Central memory CD8-positive, alpha-beta T cell (primary cell): ENCODE measurements at places on chromosomes 16 and 17.

- DNase-seq: no peak
Measured at GRCh38 chr16:11064202-11064540, 119.8 kb downstream of the CLEC16A start.

DNA sequence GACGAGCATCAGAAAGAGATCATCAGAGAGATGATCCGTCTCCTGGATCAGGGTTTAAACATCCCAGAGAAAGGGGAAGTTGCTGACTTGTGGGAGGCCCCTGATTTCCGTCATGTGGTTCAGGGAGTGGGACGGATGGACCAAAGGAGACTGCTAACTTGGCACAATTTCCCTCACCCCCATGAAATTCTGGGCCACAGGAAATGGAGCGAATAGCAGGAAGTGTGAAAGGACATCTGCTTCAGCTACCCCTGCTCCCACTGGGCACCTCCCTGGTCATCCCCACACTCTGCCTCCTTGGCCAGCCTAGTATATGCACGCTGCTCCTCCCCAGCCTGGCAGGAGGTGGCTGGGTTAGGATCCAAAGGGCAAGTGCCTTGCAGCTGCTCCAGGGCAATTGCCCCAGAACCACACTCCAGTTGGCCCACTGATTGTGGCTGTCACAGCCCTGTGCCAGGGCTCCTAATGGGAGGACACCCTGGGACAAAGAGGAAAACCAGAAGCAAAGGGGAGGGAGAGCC lies 1.3 kb downstream of the ARRB2 start:
- DNase-seq: no peak

GRCh38 chr16:72677662-72678447 lies 370.1 kb downstream of the ZFHX3 start:
- no peak for DNase-seq

GRCh38 chr17:44830359-44831288 lies 537 bp upstream of the GJC1 start:
- no peak for DNase-seq

DNA sequence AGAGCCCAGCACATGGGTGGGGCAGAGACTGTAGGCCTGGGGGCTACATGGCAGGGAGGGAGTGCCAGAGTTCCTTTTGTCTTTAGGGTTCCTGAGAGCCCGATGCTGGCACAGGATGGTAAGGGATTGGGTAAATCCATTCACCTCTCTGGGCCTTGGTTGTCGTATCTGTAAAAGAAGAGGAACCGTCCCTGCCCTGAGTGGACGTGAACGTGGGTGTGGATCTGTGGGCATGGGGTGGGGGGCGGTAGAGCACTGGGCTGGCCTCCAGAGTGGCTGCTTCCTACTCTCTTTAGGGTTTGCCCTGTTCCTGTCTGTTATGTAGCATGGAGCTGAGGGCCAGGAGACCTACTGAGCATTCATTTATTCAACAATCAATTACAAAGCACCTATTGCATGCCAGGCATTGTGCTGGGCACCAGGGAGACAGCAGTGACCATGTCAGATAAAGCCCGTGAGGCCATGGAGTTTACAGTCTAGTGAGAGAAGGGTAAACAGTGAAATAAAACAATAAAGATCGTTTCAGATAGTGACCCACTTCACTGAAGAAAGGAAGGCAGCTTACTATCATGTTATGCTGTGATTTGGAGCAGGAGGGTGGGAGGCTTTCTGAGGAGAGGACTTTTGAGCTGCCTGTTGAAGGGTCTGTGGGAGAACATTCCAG lies 13.1 kb upstream of the TCAP start:
- DNase-seq: no peak

DNA sequence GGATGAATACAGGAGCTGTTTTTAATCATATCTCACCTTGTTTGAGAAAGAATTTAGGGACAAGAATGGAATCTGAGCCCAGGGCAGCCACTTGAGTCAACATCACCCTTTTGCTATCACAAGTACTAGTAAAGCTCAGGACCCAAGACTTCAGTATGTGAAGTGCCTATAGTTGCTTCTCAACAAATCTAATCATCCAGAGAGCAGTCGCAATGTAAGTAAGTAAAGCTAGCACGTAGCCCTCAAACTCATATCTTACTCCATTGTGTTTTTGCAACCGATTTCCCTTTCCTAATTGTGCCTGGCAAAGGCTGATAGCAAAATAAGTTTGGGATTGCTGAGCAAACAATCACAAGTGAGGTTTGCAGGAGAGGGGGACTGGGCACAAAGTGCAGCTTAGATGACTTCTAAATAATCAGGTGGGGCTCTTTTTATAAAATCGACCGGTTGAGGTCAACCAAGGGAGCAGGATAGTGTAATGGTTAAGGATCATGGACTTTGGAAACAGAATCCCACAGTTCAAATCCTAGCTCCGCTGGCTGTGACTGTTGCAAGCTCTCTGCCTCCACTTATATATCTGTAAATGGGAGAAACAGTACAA lies 13.0 kb downstream of the TOB1 start:
- DNase-seq: no peak

GRCh38 chr17:66915204-66915611 lies 49.3 kb upstream of the CACNG4 start:
- DNase-seq: no peak

GRCh38 chr16:14958970-14959369 lies 15.9 kb upstream of the PDXDC1 start:
- no peak for DNase-seq

DNA sequence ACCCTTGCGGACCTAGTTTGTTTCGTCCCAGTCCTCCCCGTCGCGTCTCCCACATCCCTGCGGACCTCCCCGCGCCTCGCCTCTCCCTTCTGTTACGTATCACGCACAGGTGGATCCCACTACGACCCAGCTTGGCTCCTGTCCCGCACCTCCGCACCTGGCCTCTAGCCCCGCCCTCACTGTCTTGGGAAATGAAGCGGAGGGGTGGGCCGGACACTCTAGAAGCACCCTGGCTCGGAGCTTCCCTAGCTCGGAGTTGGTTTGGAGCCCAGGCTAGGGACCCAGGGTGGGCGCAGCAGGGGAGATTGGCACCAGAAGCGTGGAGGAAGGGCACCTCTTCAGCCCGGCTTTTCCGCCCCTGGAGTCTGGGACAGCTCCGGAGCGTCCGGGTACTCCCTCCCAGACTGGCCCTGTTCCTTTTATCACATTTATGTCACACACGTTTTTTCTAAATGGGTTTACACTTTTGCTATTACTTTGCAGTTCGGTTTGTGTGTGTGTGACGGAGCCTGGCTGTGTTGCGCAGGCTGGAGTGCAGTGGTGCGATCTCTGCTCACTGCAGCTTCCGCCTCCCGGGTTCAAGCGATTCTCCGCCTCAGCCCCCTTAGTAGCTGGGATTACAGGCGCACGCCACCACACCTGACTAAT lies 1.4 kb upstream of the CEMP1 start:
- DNase-seq: peak; percentile 50

GRCh38 chr17:55722742-55723487 lies at the start of gene TMEM100:
Gene TMEM100 (minus strand): TSS chr17:55722864. CDS start chr17:55721070, 1,794 bp downstream.
- DNase-seq: no peak

DNA sequence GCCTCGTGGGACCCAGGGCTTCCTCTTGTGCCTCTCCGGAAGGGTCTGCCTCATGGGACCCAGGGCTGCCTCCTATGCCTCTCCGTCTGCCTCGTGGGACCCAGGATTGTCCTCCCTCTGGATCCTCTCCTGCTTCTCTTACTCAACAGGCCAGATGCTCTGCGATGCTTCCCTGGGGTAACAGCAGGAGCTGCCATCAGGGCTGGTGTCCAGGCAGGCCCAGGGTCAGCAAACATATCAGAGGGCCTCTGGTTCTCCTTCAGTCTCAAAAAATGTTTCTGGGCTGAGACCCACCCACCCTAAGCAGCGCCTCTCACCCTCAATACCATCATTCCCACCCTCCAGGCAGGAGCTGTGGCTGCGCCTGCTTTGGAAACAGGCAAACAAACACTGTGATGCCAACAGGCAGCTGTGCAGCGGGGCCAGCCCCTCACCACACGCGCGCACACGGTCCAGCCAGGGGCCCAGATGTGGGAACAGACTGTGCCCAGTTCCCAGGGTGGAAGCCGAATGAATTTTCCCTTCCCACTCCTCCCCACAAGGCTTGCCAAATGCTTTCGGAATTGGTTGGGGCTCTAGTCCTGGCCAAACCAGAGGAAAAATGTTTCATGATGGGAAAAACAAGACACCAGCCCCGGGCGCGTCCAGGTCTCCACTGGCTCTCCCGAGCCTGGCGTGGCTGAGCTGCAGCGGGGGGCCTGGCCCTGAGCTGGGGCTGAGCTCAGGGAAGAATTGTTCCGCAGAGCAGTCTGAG lies 11.3 kb downstream of the TIMM22 start:
- DNase-seq: no peak

GRCh38 chr17:30273373-30273772 lies 18.4 kb downstream of the BLMH start:
- no peak for DNase-seq

DNA sequence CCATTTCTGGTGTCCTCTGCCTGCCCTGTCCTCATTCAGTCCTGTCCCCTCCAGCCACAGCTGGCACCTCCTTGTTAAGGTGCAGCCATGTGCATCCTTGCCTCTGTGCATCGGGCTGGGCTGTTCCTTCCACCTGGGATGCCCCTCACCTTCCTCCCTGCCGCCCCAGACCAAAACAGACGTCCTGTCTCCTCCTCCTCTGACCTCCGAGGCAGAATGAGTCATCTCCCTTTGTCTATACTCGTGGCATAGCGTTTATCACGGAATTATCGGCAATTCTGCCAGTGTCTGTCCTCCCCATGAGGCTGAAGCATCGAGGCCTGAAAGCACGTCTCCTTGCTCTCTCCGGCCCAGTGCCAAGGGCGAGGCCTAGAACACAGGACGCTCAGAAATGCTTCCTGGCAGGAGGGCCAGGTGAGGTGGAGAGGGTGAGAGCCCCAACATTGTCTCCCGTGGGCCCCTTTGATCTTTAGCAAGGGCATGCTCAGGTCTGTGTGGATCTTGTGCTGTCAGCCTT lies 4.6 kb downstream of the RAI1 start:
- DNase-seq: no peak

- DNase-seq: no peak
Measured at GRCh38 chr17:83199500-83200201, 120.2 kb downstream of the METRNL start.

DNA sequence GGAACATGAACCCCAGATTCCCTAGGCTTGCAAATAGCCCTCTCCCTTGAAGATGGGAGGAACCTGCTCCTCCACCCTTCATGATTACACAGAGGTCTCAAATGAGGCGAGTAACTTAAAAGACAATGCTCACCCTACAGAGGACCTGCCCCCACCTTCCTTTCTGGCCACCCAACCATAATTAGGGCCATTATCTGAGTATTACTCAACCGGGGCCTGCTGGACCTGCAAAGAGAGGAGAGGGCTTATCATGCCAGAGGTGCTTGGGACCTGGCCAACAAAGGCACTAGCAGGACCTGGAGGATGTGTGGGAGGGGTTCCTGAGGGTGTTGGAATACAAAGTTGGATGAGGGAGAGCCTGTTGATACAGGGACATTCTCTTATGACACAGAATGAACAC lies 42.4 kb downstream of the RNF157 start:
- DNase-seq: no peak

DNA sequence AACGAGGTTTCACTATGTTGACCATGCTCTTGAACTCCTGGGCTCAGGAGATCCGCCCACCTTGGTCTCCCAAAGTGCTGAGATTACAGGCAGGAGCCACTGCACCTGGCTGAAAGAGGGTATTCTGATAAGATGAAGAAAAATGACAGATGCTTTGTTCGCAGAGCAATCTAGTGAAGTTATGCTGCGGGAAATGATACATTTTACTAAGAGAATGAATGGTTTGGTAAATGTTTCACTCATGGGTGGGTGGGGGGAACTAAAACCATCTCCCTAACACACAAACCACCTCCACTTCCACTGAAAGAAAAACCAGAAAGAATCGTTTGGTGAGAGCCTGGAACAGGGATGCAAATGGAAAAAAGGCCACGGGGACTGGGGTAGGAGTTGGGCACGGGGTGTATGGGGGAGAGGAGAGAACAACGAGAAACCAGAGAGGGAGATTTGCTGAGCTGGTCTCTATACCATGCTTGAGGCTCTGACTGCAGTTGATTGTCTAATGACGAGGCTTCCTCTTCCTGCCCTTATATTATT lies 19.0 kb upstream of the XYLT2 start:
- no peak for DNase-seq

DNA sequence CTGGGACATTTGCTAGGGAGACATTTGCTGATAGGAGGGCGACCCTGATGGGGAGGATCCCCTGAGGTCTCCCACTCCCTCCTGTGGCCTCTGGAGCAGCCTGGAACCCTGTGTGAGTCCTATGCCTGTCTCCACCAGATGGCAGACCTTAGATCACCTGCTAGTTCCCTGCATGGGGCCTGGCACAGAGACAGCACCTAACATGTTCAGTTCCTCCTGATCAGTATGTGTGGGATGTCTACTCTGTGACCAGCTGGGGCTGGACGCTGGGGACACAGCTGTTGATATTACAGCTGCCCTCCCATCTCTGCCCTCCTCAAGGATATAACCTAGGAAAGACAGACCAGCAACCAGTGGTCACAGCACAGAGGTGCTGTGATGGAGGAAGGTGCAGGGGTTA lies 1.1 kb upstream of the ADCY7 start:
- DNase-seq: no peak
